ENCODE measurements at places on chromosomes 7 and 10.

DNA sequence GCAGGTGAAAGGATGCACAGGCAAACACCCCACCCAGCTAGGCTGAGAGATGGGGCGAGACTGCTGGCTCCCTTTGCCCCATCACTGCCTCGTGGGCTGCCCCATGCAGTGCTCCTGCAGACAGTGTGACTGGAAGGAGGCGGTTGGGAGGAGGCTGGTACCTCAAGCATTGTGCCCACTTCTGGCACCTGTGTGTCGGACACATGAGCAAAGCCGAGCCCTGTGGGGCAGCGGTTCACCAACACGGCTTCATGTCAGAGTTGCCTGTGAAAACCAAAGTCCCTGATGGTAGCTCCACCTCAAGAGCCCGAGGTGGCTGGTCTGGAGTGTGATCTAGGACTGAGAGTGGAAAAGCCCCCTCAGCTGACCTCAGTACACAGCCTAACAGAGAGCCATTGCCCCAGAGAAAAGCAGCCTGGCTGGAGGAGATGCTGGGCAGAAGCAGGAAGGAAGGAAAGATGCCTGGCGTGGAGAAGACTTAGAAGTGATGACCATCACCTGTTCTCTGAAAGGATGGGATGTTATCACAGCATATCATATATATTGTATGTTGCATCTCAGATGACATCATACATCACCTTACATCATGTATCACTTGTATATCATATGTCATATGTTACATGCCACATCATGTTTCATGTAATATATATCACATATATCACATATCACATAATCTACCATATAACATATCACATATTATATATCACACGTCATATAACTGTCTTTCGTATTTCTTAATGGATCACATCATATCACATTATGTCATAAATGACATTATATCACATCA is 75.6 kb downstream of the ADCY1 start:
- no peak for DNase-seq

GRCh38 chr7:21334906-21335305 is 93.0 kb upstream of the SP4 start:
- no peak for DNase-seq

- DNase-seq, result no peak
These were observed 53.9 kb upstream of the PAPSS2 start for GRCh38 chr10:87605628-87606251.

- no peak for DNase-seq
These were observed 2.8 kb upstream of the ZFAND4 start for GRCh38 chr10:45675388-45675787.

GRCh38 chr7:69502358-69502757 is 95.9 kb upstream of the AUTS2 start:
- no peak for DNase-seq

GRCh38 chr7:84548366-84549365 is 354.1 kb upstream of the SEMA3A start:
- no peak for DNase-seq

- DNase-seq, result no peak
These were observed 26.8 kb upstream of the CALCR start for GRCh38 chr7:93601363-93601762.

GRCh38 chr7:88629559-88629958 is 129.9 kb upstream of the ZNF804B start:
- no peak for DNase-seq

DNA sequence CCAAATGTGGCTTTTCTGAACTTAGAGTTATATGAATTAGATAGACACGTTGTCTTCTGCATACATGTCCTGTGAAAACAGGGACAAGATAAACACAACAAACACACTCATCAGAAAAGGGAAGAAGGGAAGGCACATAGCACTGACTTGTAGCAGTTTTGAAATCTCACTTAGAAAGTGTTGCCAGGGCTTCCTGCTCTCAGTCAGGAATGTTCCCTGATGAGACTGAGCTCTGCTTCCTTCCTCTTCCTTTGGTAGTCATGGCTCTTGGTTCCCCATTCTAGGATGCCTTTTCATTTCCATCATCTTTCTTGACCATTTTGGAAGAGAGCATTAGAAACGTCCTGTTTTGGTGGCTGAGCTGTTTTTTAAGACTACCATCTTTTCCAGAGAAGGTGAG is 233.8 kb upstream of the LYZL1 start:
- no peak for DNase-seq

- no peak for DNase-seq
These were observed 293.6 kb downstream of the DNAJB6 start for GRCh38 chr7:157630301-157630853.

GRCh38 chr7:136009488-136010079 is 32.4 kb upstream of the MTPN start:
- no peak for DNase-seq

Measured in stimulated activated CD4-positive, alpha-beta T cell treated with anti-CD3 and anti-CD28 coated beads, Interleukin-15, amount 100 ng/mL, for 1 hour (primary cell).